ENCODE measurements at places on chromosomes 7 and 10.
A peak's percentile ranks its signal among the peaks of the same experiment; 100 is the strongest.

DNA sequence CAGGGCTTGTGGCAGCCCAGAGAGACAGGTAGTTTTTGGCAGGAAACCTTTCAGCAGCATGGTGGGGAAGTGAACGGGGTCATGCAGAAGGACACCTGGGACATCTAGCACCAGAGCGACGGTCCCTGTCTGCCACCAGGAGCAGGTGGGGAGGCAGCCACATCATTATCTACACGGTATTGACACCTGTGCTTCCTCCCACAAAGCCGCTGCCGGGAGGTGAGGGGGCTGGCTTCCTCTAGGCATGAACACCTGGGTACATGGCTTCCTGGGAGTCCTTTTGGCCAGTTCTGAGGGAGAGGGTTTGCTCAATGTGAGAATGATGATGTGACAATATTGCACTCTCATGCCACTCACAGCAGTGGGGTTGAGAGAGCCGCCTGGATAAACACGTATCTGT is 275.2 kb downstream of the ACTR3B start:
- DNase-seq, result no peak

DNA sequence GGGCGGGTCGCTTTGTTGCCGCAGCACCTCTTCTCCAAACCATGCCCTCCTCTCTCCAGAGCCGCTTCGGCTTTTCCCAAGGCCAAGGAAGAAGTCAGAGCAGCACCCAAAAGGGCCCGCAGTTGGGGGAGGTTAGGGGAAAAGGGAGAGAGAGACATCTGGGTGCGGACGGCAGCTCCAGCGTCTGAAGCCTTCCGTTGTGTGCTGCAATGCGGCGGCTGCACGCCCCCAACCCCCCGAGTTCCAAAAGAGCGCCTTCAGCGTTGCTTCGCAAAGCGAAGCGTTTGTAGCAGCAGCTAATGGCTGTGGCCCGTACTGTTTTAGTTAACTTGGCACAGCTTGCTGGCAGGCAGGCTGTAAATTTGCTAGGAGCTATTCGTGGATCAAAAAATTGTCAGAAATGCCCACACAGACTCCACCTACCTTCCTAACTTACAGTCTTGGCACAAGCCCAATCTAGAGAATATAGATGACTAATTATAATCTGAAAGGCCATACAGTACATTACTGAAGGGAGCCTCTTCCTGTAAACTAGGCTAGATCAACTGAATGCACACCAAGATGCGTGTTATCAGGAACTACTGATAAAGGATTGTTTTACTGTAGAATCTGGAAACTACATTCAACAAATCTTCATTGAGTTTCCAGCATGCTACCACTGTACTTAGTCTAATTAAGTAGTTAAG is 1.1 kb upstream of the KBTBD2 start:
- DNase-seq, result peak; percentile 88

- DNase-seq, result no peak
Measured at GRCh38 chr7:12294701-12295100, 83.6 kb downstream of the TMEM106B start.

DNA sequence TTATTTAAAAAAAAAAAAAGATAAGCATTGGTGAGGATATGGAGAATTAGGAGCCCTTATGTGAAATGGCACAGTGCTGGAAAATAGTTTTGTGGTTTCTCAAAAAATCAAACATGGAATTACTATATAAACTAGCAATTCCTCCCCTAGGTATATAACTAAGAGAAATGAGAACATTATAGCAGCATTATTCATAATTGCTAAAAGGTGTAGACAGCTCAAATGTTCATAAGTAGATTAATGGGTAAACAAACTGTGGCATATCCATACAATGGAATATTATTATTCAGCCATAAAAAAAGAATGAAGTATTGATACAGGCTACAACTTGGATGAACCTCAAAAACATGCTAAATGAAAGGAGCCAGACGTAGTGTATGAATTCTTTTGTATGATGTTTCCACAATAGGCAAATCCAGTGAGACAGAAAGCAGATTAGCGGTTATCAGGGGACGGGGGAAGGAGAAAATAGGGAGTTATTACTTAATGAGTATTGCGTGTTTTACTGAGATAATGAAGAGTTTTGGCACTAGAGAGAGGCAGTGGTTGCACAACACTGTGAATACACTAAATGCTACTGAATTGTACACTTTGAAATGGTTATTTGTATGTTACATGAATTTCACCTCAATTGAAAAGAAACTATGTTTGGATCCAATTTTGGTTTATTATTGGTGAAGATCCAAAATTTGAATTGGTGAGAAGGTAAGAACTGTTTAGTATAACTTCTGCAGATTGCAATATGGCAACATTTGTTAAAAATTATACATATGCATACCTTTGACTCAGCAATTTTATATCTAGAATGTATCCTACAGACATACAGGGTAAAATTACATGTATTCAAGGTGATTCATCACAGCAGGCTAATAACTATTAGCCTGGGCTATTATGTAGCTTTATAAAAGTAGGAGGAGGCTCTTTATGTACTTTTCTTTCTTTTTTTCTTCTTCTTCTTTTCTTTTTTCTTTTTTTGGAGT is 69.7 kb downstream of the VCL start:
- no peak for DNase-seq

GRCh38 chr10:117175215-117175900 is 21.9 kb upstream of the KCNK18 start:
- DNase-seq, result peak; percentile 54

- peak; percentile 44 for DNase-seq
Measured at GRCh38 chr7:71237945-71238344, 106.0 kb downstream of the GALNT17 start.

- DNase-seq, result no peak
Measured at GRCh38 chr7:38367301-38367890, 94.0 kb upstream of the TARP start.

- peak; percentile 50 for DNase-seq
Measured at GRCh38 chr7:152313831-152314604, 121.8 kb downstream of the KMT2C start.

GRCh38 chr7:27992755-27993493 is 187.7 kb downstream of the JAZF1 start:
- peak; percentile 31 for DNase-seq

- peak; percentile 22 for DNase-seq
Measured at GRCh38 chr10:29517352-29517923, 117.3 kb downstream of the SVIL start.

- peak; percentile 71 for DNase-seq
Measured at GRCh38 chr10:90968328-90969081, 47.6 kb upstream of the ANKRD1 start.

- no peak for DNase-seq
Measured at GRCh38 chr10:71632200-71632820, 87.3 kb downstream of the C10orf105 start.

DNA sequence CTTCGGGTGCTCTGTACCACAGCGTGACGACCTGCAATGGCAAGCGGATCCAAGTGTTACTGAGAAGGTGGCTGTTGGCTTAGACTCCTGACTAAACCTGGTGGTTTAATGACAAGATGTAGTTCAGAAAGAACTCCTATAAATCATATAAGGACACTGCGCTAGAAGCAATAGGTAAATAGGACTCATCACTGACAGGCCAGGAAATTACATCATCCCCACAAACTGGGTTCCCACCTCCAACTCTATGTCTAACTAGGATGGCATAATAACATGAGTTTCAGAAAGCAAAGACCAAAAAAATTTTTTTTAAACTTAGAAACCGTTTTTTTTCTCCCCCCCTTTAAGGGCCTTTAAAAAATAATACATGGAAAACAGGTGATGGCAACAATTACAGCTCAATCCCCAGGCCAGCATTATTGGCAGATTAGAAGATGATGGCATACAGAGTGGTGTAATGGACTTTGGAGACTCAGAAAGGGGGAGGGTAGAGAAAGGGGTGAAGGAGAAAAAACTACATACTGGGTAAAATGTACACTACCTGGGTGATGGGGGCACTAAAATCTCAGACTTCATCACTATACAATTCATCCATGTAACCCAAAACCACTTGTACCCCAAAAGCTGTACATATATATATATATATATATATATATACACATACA is 81.4 kb upstream of the FAM133B start:
- no peak for DNase-seq

DNA sequence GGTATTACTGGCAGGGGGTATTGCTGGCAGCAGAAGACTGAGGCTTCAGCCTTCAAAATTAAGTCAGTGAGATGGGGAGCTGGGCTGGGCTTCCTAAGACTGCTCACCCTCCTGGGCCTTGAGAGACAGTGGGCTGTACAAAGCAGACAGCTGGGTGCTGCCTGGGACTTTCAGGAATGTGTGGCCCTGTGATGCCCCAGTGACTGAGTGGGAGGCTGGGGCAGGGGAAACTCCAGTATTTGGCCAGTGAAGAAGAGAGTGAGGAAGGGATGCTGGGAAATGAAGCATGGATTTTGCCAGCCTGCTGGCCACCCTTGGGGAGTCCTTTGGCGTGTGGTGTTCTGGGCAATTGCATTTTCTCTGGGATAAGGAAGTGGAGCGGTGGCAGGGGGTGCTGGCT is 442 bp downstream of the ANKRD2 start:
- no peak for DNase-seq

DNA sequence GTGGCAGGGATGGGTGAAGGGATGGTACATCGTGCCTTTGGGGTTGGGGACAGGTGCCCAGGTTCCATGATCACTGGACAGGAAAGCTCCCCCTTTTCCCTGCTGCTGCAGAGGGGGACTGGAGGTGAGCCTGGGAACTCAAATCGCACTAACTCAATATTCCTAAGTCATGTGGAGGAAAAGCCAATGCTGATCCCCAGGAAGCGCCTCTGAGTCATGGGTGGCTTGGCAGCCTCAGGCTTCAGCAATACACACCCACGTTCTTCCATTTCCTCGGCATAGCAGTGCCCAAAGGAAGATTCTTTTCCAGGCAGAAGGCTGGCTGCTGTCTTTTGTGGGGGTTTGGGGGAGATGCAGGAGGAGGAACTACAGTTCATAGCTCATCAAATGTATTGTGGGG is 165.8 kb downstream of the CCDC3 start:
- peak; percentile 19 for DNase-seq

DNA sequence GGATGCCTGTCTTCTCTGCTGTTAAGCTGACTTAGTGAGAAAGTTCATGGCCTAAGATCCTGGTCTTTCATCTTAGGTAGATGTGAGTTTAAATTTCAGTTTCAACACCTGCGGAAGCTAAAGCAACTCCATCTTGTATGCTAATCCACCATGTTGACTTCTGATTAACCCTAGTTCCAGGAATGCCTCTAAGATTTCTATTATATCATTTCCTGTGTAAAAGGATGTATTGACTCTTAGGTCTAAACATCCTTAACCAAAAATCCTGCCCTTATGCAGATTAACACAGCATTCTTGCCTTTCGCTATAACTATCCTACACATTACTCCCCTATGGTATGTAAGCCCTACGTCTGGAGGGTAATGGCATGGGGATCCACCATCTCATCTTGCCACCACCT is 94.4 kb upstream of the CCDC6 start:
- DNase-seq, result no peak

GRCh38 chr10:8873310-8873709 is 818.8 kb downstream of the GATA3 start:
- DNase-seq, result peak; percentile 22

DNA sequence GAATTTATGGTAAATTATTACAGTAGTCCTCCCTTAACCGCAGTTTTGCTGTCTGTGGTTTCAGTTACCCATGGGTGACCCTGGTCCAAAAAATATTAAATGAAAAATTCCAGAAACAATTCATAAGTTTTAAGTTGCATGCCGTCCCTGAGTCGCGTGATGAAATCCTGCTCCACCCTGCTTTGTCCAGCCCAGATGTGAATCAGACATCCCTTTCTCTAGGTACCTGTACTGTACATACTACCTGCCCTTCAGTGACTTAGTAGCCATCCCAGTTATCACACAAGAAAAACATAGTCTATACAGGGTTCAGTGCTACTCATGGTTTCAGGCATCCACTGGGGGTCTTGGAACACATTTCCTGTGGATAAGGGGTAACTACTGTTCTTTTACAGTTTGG is 20.5 kb upstream of the RHEB start:
- no peak for DNase-seq

GRCh38 chr7:123748171-123748733 is 551 bp downstream of the WASL start:
- DNase-seq, result peak; percentile 48

DNA sequence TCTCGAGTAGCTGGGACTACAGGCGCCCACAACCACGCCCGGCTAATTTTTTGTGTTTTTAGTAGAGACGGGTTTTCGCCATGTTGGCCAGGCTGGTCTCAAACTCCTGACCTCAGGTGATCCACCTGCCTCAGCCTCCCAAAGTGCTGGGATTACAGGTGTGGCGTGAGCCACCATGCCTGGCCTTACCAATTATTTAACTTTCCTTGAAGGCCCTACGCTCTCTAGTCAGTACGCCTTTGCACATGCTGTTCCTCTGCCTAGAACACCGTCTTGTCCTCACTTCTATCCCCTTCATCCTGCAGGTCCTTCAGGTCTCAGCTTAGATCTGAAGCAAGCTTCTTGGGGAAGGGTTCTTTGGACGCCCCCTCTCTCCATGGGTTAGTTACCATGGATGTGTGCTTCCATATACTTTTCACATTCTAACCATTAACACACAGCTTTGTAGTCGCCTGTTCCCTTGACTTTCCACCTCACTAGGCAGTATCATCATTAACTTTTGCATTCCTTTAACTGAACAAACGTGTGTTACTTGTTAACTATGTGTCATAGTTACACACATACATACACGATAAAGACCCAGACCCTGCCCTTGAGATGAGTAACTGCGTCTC is 592 bp upstream of the ATP6V1F start:
- no peak for DNase-seq

- DNase-seq, result no peak
Measured at GRCh38 chr10:99815621-99816020, 33.2 kb downstream of the ABCC2 start.

- DNase-seq, result peak; percentile 91
Measured at GRCh38 chr7:12965767-12966166, 278.3 kb downstream of the ARL4A start.

GRCh38 chr10:114911801-114912469 is 26.1 kb upstream of the TRUB1 start:
- DNase-seq, result no peak

- DNase-seq, result no peak
Measured at GRCh38 chr7:112892263-112892662, 102.1 kb upstream of the TMEM168 start.

DNA sequence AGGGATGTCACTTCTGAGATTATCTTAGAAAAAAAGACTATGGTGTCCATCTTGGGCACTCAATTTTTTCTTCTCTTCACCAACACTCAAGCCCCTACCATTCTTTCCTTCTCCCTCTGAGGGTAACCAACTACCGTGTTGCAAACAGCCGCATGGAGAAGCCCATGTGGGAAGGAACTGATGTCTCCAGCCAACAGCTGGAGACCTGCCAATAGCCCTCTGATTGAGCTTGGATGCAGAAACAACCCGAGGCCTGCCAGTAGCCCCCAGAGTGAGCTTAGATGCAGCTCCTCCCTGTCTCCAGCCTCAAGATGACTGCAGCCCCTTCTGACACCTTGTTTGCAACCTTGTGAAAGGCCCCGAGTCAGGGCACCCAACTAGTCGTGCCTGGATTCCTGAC is 36.4 kb upstream of the CHCHD3 start:
- DNase-seq, result no peak

DNA sequence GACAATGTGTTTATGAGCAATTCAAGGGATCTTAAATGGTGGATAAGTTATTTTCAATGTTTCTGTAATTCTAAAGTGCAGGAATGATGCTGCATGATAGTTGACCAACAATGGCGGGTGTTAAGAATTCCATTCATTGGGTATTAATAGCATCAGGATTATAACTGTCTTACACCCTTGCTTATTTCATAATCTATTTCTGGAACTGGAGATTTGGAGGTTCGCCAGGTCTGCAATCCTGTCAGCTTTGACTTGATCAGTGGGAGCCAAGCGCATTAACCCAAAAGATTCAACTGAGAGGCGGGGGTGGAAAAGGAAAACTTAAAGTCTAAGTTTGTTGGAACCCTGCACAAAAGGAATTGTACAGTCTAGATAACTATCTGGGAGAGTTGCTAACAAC is 114.9 kb upstream of the ZEB1 start:
- no peak for DNase-seq

- DNase-seq, result no peak
Measured at GRCh38 chr7:20411372-20411771, 80.7 kb downstream of the ITGB8 start.

All from SW480 (cell line).